ENCODE measurements at places on chromosomes 1 and 21.

DNA sequence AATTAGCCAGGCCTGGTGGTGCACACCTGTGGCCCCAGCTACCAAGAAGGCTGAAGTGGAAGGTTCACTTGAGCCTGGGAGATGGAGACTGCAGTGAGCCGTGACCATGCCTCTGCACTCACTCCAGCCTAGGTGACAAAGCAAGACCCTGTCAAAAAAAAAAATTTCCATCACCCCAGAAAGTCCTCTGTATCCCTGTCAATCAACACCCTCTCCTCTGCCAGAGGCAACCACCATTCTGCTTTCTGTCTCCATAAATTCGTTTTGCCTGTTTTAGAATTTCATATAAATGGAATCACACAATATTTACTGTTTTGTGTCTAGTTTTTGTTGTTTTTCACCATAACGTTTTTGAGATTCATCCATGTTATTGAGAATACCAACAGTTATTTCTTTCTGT lies 141.6 kb upstream of the SLC45A1 start:
- DNase-seq, result no peak

DNA sequence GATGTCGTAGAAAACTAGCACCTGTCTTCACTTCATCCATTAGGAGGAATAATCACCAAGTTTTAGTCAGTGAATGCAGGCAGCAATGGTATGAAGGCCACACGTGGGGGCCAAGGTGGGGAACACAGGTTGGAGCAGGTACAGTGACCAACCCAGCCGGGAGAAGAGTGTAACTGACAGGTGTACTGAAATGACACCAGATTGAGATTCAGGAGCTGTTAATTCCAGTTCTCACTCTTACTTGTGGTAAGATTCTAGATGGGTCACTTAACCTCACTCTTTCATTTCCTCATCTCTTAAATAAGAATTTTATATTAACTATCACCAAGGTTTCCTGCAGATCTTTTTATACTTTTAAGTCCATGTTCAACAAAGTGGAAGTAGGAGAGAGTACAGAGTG lies 206.2 kb upstream of the PTBP2 start:
- no peak for DNase-seq

GRCh38 chr1:170959385-170959784 lies 24.1 kb downstream of the MROH9 start:
- DNase-seq, result no peak

- no peak for DNase-seq
Measured at GRCh38 chr1:202073206-202073605, 49.5 kb upstream of the GPR37L1 start.

GRCh38 chr1:198651650-198652400 lies 13.0 kb downstream of the PTPRC start:
- DNase-seq, result no peak

DNA sequence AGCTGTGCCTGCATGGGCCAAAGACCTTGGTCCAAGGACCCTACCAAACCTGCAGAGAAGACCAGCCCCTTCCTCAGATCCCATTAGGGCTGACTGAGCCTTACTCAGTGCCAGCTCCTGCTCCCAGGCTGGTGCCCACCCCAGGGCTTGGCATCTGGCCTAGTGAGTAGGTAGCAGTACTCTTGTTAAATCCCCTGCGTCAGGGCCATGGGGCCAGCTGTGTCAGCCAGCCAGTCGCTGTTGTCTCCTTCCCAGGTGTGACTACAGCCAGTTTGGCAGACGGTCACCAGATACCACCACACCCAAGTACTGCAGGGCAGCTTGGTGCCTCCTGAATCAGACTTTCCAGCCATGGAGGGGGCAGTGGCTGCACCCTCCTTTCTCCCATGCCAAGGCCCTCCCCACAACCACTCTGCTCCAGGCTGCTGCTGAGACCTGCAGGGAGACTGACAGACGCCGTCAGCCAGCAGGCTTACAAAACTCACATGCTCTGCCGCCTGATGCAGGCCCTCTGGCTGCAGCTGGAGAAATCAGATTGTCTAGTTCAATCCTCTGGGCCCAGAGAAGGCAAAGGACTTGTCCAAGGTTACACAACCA lies 3.0 kb downstream of the TENT5B start:
- DNase-seq, result no peak

- no peak for DNase-seq
Measured at GRCh38 chr1:13753636-13754402, 53.8 kb downstream of the PRDM2 start.

DNA sequence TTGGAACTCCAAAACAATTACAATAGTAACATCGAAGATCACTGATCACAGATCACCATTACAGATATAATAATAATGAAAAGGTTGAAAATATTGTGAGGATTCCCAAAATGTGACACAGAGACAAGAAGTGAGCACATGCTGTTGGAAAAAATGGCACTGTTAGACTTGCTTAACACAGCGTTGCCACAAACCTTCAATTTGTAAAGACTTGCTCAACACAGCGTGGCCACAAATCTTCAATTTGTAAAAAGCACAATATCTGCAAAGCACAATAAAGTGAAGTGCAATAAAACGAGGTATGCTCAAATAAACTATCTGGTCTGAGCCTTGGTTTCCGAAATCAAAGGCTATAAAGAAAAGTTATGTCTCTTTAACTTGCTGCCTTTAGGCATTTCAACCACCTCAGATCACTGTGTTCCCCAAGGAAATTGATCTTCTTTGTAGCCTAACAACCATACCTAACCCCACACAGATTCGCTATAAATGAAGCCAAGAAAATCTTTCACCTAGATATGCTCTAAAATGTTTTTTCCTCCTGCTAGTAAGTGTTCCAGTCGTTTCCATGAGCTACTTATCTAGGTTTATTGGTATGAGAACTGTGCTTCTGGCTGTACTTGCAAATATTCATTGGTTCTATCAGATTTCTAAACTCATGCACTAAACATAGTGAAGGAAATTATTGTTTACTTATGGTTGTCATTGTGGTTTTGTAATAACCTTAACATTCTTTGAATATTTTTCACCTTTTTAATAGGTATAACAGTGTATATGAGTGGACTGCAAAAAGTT lies 13.1 kb upstream of the LPGAT1 start:
- DNase-seq, result no peak

DNA sequence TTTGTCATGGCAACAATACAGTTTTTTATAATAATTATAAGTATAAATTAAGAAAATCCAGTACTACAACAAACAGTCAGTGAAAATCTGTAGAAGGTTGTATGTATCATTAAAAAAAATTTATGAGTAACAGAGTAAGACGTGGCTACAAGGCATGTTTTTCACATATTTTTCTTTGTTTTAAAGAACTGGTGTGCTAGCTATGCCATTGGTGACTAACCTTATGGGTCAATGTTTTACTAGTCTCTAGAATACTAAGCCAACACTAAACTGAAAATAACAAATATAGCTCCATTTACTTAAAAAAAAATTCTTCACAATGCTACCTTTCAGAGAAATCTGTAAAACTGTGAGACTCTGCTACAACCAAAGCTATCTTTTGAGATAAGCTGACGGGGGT lies 261.5 kb downstream of the ADGRL2 start:
- no peak for DNase-seq

- DNase-seq, result no peak
Measured at GRCh38 chr1:96492236-96492635, 229.3 kb upstream of the PTBP2 start.

DNA sequence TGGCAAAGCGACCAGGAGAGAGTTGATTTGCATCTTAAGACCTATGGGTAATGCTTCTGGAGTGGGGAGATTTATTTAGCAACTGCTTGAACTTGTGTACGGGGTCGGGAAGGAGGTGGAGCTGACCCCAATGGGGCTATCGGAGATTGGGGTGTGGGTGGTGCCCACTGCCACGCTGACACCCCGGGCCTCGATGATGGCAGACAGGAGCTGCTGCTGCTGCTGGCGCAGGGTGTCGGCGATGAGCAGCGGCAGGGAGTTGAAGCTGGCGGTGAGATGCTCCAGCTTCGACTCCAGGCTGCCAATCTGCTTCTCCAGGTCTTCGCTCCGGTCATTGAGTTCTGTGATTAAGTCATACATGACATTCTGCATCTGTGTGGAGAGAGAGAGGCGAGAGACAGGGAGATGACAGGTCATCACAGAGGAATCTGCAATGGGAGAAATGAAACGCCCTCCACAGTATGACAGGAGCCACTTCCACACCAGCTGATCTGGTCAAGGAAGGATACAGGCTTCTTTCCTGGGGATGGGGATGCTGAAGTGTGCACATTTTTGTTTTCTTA lies 100.0 kb upstream of the ADAR start:
- no peak for DNase-seq

GRCh38 chr1:65229754-65230339 lies 79.5 kb upstream of the DNAJC6 start:
- DNase-seq, result no peak

GRCh38 chr1:168054117-168054516 lies 82.6 kb downstream of the GPR161 start:
- no peak for DNase-seq

GRCh38 chr1:192476802-192477298 lies 98.7 kb upstream of the RGS1 start:
- no peak for DNase-seq

DNA sequence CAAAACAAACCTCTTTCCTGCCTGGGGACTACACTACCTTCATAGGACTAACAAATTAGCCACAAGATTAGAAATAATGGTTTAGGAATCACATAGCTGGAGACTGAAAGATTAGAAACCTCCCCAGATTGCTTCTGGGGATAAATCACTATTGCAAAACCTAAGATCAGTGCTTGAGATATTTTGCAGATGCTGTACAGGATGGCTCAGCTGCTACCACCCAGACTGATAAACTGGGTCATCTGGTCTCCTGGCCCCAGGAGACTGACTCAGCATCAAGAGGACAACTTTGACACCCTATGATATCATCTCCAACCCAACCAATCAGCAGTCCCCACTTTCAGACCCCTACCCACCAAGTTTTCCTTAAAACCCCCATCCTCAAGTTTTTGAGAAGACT lies 137.0 kb downstream of the LRRC53 start:
- no peak for DNase-seq

Measured in memory B cell (primary cell).